ENCODE measurements at places on chromosomes 11 and 22.

DNA sequence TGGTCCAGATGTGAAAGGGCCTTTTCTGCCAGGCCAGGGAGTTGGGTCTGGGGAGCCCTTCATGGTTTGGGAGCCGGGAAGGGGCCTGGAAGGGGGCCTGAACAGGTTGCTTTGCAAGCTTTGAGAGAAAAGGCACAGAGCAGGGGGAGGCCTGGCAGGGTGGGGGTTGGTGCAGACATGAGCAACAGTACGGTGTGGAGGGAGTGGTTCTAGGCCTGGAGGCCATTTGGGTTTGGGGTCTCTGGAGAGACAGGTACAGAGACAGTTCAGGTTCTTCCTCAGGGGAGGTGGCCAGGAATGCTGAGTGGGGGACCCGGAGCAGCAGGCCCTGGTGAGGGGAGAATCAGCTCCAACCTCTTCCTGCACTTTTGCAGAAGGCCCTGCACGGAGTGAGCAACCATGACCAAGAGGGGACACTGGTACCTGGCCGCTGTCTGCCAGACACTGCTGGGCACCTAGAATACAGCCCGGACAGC lies 1.4 kb downstream of the KDELR3 start:
- no peak for DNase-seq

DNA sequence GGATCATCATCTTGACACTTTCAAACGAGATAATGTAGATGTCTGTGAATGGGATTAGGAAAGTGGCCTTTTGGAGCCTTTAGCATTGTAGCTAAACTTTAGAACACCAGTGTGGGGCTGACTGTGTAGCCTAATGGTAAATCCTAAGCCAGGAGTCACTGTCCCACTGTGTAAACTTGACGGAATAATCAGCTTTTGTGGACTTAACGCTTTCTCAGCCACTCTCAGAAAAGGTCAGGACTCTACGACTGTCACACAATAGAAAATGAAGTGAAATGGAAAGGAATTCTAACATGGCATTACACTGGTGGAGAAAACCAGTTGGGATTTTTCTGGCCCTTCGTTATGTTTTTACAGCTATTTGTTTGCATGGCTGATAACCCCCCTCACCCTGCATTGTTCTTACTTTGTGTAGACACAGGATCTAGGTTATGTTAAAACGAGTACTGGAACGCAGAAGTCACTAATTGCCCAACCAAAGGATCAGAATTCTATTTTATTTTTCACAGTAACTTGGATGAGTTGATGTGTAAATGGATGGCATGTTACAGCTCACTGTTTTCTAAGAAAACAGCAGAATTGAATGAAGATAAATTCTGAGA lies 22.0 kb upstream of the GRAMD1B start:
- DNase-seq: no peak

GRCh38 chr22:22935056-22935545 lies 47.5 kb downstream of the IGLL5 start:
- no peak for DNase-seq

DNA sequence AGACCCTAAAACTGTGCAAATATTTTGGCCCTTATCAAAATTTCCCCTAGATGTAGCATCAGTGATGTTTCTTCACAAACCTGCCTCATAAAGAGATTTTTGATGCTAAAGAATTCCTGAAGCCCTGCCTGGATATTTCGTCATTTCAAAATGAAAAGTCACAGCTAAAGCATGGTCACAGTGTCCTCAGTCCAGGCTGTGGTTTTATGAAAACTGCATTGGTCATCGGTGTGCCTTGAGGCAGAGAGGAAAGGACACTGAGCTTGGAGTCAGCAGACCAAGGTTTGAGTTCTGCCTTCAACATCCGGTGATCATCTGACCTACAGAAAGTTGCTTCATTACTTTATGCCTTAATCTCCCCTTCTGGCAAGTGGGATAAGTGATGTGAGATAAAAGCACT lies 34.8 kb upstream of the ALKBH3 start:
- DNase-seq: no peak

- no peak for DNase-seq
Measured at GRCh38 chr11:2582946-2583604, 116.7 kb downstream of the KCNQ1OT1 start.

DNA sequence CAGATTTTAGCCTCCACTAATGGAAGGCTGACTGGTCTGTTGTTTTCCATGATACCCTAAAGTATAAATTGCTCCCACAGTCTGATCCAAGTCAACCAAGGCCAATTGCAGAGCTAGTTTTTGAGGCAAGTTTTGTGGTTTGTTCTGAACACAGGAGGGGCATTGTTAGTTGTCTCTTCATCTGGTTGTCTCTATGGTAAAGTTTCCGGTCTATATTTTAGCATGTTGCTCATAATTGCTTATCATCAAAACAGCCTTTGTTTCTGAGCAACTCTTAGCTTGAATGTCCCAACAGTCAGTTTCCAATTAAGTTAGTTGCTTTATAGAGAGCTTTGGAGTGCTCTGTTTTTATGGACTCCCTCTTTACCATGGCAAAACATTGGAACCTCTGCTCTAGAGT lies 217.6 kb upstream of the CARD18 start:
- DNase-seq: no peak
